HTR-8/SVneo (cell line): ENCODE measurements at places on chromosomes 1 and 21.

GRCh38 chr1:113660088-113660487 lies 99.2 kb downstream of the PHTF1 start:
- no peak for DNase-seq

- DNase-seq = no peak
Observed at GRCh38 chr1:165147799-165148198, 208.7 kb downstream of the LMX1A start.

DNA sequence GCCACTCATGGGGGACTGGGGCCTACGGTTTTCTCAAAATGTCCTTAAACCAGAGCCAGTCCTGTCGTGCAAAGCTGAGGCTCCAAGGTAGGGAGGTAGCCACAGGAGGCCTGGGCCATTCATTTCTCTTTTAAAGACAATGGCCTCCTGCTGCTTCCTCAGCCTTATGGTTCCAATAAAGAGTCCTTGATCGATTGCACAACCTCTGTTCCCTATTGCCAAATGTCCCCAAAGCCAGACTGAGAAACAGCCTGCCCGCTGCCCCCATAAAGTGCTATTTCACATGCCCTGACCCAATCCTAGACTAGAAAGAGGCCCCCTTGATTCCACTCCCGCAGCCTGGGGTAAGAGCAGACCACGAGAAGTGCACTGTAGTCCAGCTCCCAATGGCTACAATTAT lies 166.7 kb downstream of the CLIC6 start:
- DNase-seq = no peak

- DNase-seq = no peak
Observed at GRCh38 chr1:236692742-236693141, 6.4 kb downstream of the ACTN2 start.

- DNase-seq = peak; percentile 40
Observed at GRCh38 chr1:175154629-175155472, 37.7 kb downstream of the KIAA0040 start.

- peak; percentile 13 for DNase-seq
Observed at GRCh38 chr1:12015001-12015491, 4.3 kb upstream of the MIIP start.

DNA sequence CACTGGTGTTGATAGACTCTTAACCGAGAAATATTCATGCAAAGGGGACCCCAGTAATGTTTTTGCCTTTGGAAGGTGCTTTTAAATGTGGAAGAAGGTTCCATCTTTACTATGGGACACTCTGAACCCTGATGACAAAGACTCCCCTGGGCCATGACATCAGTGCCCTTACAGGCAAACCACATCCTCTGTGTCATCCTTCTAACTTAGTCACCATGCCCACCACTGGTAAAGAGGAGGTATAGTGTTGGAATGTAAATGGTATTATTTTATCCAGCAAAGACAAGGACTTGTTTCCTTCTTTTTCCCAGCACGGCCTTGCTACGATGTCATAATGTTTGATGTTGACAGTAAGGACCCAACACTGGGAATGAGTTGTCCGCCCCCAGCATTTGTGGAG lies 12.6 kb downstream of the METTL13 start:
- peak; percentile 28 for DNase-seq

- peak; percentile 73 for DNase-seq
Observed at GRCh38 chr1:156096640-156097391, 14.6 kb upstream of the MEX3A start.

DNA sequence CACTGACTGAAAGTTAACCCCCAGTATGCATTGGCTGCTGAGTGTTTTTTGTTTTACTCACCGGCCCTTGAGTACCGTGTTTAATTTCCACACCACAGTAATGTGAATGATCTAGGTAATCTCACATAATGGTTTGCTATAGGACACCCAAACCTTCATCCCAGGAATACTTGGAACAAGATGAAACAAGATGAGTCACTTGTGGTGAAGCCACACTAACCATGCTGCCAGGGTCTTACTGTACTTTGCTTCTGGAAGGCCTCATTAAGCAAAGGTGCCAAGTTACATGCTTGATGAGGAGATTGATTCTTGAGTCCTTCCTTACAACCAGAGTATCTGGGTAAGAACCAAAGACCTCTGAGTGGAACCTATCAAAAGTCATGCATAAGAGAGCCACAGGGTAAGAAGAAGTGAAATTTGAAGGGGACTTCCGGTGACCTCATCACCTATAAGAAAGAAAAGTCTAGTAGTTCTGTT lies 163.3 kb downstream of the NRIP1 start:
- DNase-seq = no peak

DNA sequence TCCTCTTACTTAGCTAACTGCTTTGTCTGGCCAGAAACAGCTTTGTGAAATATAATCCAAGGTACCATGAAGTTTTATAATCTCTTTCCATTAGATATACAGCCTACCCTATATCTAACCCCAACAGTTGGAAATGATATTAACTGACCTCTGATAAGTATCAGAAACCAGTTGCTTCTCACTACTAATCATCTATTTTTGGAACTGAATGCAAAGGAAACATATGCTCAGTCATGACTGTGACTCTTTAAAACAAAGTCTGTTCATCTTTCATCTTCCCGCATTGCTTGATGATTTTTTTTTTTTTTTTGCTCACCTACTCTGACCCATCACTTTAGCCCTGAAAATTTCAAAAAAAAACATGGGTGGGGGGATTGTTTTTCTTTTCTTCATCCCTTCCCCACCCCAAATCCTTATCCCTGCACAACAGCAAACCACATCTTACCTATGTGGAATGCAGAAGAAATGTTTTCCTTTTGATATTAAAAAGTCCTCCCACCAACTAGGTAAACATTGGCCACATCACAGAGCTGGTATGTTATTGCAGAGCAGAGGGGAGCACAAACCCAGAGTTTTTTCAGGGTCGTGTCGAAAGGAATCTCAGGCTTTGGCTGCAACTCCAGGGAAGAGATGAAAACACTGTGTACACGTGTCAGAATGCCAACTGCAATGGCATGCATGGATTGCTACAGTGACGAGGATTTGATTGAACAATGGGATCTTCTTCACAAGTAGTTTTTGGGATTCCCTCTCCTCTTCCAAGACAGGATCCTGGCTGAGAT lies 137.3 kb downstream of the SLC30A10 start:
- DNase-seq = no peak

DNA sequence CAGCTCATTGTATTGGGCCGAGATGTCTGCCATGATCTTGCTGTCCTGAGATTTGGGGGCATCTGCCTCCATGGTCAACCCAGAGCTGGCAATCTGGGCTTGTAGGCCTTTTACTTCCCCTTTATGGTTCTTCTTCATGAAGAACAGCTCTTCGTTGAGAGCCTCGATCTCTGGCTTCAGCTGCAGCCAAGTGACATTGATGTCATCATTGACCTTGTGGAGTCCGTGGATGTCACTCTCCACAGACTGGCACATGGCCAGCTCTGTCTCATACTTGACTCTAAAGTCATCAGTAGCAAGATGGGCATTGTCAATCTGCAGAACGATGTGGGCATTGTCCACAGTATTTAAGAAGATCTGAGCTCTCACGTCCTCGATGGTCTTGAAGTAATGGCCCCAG lies 29.2 kb downstream of the RAP1A start:
- DNase-seq = no peak

DNA sequence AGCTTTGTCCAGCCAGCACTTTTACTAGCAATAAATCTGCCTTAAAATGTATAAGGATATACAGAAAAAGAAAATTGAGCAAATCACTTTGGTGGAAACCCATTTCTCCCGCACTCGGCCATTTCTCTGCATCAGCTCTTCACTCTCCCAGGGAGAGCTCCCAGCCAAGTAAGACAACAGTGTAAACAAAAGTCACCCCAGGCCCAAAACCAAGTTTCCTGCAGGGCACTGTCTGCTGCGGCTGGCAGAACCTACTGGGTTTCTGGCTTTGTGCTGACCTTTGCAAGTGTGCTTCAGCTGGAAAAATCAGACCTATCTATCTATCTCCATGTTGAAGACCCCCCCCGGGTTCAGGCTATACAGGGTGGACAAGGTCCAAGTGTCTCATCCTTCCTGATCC lies 476.7 kb upstream of the CAMK1G start:
- DNase-seq = no peak

GRCh38 chr1:17167041-17167785 lies 37.7 kb upstream of the PADI1 start:
- peak; percentile 46 for DNase-seq

- no peak for DNase-seq
Observed at GRCh38 chr1:97562081-97562480, 358.8 kb downstream of the DPYD start.

- DNase-seq = no peak
Observed at GRCh38 chr1:11068600-11069473, 9.0 kb upstream of the SRM start.

GRCh38 chr1:61338899-61339298 lies 256.5 kb downstream of the NFIA start:
- DNase-seq = no peak

DNA sequence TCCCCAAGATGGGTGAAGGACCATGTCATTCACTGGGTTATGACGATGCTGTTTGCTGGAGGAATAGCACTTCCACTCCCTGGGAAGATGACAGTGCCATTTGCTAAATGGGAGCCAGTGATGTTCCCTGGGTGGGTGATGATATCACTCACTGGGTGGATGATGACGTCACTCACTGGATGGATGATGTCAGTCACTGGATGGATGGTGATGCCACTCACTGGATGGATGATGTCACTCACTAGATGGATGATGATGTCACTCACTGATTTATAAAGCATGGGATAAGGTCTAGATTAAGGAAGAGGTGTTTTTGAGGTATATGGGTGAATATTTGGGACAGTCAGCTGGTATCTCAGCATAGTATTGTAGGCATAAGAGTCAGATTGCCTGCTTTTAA lies 457.2 kb downstream of the AJAP1 start:
- no peak for DNase-seq

DNA sequence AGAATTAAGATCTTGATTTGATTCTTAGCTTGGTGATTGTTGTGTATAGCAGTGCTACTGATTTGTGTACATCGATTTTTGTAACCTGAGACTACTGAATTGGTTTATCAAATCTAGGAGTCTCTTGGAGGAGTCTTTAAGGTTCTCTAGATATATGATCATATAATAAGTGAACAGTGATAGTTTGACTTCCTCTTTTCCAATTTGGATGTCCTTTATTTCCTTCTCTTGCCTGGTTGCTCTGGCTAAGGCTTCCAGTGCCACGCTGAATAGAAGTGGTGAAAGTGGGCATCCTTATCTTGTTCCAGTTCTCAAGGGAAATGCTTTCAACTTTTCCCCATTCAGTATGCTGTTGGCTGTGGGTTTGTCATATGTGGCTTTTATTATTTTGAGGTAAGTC lies 61.5 kb upstream of the LYST start:
- DNase-seq = no peak

- DNase-seq = no peak
Observed at GRCh38 chr1:168146626-168147025, 9.9 kb upstream of the GPR161 start.

DNA sequence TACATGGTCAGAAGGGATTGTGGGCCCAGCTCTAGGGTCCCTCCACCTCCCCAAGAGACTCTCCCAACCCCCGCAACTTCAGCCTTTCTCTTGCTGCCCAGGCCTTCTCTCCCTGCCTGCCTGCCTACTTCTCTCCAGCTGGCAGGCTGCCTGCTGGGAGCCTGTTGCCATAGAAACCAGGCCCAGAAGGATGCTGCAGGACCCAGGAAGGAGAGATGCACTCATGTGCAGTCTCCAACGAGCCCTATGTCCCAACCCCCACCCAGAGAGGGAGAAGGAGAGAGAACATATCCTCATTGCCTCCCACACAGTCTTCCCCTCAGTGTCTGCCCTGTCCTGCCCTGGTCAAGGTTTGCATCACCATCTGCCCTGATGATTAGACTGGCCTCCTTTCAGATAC lies 10.8 kb upstream of the SMIM12 start:
- no peak for DNase-seq

DNA sequence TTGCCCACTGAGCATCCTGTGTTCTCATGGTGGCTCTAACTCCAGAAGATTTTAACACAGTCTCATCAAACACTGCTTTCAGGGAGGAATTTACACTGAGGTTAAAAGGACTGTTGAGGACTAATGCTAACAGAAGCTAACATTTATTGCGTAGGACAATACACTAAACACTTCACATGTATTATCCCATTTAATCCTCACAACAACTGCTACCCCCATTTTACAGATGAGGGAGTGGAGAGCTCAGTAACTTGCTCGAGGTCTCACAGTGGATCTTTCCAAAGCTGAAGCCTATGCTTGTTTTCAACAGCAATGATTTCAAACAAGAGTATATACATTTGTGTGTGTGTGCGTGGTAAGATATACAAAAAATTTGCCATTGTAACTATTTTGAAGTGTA lies 13.9 kb downstream of the ATF3 start:
- no peak for DNase-seq

DNA sequence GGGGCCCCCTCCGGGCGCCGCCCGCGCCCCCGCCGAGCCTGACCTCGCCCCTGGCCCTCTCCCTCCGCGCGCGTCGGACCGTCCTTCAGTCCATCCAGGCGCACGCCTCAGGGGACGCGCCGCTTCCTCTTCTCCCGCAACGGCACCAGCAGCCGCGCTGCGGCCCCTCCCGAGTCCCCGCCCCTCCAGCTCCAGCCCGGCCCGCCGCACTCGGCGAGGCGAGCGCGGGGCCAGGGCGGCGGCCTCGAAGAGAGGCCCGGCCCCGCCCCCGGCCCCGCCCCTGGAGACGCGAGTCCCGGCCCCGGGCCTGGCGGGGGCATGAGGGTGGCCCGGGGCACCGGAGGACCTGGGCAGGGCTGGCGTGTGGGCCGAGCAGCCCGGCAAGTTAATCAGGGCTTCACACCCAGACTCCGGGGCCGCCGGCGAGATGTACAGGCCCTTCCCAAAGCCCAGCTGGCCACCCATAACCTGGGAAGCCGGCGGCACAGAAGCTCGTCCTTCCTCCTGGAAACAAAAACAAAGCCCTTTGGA lies at the start of gene IGSF3:
IGSF3 (minus strand) TSS at position 159 of the 531 bp plus-strand sequence. CDS start 1,407 bp downstream, outside the sequence.
- DNase-seq = peak; percentile 41

DNA sequence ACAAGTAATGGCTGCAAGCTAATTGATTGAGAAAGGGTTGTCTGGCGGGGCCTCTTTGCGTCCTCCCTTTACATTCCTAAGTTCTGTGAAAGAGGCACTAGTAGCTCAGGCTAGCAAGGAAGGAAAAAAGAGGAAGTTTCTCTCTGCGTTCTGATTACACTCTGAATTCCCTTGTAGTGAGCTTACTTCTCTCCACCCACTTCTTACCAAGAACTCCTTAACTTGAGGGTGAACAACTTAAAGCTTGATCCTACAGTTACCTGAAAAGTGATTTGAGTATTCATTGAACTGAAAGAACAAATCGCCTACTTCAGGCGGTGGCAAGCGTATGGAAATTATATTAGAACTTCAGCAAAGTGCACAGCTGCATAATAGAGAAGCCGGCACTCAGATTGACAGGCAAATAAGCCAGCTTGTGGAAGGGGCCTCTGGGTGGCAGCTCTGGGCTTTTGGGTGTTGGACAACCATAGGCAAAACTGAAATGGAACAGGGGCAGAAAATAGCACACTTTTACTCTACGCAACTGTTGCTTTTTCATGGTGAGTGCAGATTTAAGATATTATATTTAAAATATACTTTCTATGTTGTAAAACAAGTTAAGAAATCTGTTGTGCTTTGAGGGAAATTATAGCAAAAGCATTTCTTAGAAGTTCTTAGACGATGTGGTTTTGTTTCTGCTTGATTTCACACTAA lies 464.5 kb downstream of the USP25 start:
- DNase-seq = peak; percentile 20
